ENCODE measurements at places on chromosomes 5 and 9.

- no peak for DNase-seq
These were observed 488.0 kb downstream of the PRELID2 start for GRCh38 chr5:145347026-145347616.

- peak; percentile 73 for DNase-seq
These were observed 35.3 kb upstream of the SMARCA2 start for GRCh38 chr9:1979741-1980367.

DNA sequence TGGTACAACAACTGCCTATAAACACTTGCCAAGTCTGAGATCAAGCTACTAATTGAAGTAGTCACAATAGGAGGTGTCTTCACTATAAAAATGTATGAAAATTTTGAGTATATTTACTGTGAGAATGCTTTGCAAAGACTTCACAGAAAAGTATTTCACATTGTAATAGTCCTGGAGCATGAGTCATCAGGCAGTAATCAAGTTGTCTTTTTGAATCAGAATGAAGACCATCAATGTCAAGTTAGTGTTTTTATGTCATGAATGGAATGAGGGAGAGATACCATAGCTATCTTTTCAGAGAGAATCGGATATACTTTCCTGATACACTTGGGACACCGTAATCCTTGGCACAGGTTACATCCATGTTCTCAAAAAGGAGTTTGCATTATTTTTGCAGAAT is 466.9 kb upstream of the ARRDC3 start:
- no peak for DNase-seq

GRCh38 chr5:132272311-132273210 is 15.1 kb downstream of the PDLIM4 start:
- DNase-seq = peak; percentile 68

DNA sequence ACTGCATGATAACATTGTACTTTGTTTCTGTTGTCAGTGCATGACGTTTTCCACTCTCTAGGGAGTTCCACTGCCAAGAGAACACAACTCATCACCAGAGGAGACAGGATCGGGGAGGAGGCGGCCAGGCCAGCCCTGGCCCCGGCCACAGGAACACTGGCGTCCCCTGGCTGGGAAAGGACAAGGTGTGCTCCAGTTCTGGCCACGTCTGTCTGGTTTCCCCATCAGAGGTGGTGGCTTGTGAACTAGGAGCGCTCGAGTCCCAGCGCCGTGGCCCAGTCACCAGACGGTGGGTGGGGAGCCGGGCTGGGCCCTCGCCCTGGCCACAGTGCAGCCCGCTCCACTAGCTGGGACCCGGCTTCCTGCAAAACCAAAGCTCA is 211.9 kb upstream of the IRX4 start:
- DNase-seq = no peak

DNA sequence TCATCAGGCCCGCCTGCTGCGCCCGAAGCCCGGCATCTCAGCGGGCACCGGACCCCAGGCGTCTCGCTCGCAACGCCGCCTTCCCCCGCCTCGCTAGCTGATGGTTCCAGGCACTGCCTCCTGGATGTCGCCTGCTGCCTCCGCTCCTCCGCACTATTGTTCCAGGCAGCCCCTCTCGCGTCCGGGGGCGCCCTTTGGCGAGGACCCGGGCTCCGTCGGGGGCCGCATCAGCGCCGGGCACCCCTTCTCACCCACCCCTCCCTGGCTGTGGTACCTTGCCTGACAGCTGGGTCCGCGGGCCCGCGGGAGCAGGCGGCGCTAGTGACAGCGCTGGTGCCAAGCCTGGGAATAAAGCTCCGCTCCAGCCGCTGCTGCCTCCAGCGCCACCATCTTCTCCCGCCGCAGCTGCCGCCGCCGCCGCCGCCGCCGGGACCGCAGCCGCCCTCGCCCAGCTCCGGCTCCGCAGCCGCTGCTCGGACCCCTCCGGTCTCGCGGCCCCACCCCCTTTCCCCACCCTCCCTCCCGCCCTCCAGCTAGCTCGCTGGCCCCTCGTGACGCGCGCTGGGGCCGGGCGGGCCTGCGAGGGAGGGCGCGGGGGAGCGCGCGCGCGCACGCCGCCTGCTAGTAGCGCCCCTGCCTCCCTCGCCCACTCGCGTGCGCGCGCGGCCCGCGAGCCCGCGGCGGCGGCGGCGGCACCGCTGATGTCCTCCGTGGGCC is at the start of gene APBA1:
APBA1 (minus strand) TSS at position 493 of the 717 bp plus-strand sequence.
- DNase-seq = peak; percentile 90

DNA sequence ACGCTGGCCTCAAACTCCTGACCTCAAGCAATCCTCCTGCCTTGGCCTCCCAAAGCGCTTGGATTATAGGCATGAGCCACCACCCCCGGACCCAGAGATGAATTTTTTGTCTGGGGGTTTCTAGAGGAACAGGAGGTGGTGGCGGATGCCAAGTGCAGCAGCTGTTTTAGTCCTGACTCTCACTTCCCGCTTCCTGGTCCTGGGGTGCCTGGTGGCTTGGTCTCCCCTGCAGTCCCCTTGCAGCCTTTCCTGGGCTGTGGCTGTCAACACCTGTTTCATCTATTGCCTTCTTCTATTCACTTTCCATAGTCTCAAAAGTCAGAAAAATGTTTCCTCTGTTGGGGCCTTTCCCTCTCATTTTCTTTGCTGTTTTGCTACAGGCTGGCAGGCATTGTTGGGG is 6.5 kb upstream of the NHP2 start:
- no peak for DNase-seq

GRCh38 chr5:61289241-61289640 is 42.8 kb upstream of the ZSWIM6 start:
- no peak for DNase-seq

DNA sequence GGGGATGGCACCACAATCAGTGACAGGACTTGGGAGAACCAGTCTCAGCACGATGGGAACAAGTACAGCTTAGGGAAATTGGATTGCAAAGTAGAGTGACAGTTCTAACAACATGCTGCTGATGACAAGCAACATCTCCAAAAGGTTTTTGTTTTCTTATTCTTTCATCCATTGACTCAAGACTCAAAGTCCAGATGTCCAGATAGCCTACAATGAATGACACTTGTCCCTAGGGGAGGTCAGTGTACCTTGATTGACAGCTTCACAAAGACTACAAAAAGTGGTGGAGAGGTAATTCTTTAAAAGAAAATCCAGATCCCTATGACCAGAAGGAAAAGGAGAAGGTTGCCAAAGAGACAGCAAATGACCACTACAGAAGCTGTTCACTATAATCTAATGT is 323.9 kb downstream of the TMEM232 start:
- no peak for DNase-seq

DNA sequence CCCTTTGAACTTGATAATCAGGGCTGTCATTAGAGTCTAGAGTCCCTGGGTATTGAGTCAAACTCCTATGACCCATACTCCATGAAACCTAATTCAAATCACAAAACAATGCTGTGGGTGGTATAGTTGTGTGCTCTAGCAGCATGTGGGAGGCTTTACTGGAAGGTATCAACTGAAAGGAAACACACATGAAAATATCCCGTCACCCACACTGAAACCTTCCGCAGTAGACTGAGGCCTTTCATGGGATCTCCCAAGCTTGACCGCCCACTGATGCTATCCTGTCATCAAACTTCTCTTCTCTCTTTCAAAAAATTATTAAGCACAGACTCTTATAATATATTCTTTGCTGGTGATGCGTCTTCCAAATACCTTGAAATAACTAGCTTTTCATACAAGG is 569.1 kb upstream of the MEF2C start:
- no peak for DNase-seq

- no peak for DNase-seq
These were observed 275.3 kb downstream of the GADD45G start for GRCh38 chr9:89880161-89880560.

GRCh38 chr5:180792965-180793287 is 9.7 kb downstream of the MGAT1 start:
- no peak for DNase-seq

DNA sequence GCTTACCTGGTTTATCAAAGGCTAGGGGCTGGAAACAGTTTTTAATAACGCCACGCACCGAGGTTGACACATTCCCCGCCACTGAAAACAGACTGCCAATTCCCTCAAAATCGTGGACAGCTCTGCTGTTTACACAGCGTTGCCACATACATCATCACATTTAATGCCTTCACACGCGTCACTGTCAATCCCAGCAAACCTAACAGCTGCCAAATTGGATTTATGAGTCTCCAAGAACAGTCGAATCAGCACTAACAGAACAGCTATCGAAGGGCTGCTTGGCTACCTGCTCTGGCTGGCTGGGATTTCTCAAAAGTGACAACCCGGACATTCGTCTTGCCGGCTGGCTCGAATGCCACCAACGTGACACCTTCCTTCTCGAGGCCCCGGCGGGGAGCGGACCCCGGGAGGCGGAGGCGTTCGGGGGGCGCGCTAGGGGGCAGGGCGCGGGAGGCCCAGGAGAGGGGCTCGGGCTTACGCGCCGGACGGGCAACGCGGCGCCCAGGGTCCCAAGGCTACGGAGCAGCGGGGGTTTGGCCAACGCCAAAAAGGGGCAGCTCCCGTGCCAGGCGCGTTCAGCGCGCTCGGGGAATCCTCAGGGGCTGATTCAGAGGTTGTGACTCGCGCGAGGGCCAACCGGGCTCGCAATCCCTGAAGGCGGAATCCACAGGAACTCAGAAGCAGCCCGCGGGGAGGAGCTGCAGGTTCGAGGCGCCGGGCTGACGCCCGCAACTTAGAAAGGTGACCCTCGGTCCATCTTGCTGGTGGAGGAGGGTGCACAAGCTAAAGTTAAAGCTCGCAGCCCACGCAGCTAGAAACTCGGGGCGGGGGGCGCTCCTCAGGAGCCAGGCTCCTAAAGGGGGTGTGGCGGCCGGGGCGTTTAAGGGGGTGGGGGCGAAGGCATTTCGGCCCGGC is 1.2 kb downstream of the CDC14B start:
- peak; percentile 59 for DNase-seq

DNA sequence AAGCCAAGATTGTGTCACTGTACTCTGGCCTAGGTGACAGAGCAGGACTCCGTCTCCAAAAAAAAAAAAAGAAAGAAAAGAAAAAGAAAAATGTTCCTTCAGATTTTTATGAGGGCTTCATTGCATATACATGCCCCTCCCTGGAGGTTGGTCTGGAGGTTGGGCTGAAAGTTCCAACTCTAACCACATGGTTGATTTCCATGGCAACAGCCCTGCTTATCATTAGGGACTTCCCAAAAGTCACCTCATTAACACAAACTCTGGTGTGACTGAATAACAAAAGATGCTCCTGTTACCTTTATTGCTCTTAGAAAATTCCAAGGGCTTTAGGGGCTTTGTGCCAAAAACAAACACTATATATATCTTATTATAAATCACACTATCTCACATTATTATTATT is 113.8 kb downstream of the TMC1 start:
- DNase-seq = no peak

- no peak for DNase-seq
These were observed 172.9 kb downstream of the ZDHHC21 start for GRCh38 chr9:14520341-14520740.

- DNase-seq = no peak
These were observed 127.3 kb upstream of the PIK3R1 start for GRCh38 chr5:68088302-68088701.

DNA sequence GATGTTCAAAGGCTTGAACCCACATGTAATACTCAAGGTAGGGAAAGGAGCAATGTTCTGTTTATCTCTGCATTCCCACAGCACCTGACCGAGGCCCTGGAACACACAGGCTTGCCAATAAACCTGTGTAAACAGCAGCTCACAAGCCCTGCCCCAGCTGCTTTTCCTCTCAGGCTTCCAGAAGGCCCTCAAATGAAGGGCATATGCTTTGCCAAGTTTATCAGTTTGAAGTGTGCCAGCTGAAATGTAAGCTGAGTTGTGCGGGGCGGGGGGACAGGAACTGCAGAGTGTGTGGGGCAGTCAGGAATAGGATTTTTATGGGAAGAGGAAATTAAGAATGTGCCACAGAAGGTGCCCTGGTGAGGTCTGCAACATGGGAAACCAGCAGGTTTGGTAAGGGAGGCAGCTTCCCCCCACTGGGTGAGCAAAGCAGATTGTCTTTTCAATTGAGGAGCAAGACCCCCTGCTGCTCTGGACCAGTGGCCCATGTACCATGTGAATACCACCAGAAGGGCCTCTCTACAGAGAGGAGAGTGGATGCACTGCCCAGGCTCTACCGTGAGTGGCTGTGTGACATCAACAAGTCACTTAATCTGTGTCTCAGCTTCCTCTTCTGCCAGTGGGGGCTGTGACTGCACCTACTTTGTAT is 194.8 kb downstream of the SPOCK1 start:
- DNase-seq = no peak

GRCh38 chr5:162703914-162704313 is 636.3 kb downstream of the GABRG2 start:
- DNase-seq = no peak

DNA sequence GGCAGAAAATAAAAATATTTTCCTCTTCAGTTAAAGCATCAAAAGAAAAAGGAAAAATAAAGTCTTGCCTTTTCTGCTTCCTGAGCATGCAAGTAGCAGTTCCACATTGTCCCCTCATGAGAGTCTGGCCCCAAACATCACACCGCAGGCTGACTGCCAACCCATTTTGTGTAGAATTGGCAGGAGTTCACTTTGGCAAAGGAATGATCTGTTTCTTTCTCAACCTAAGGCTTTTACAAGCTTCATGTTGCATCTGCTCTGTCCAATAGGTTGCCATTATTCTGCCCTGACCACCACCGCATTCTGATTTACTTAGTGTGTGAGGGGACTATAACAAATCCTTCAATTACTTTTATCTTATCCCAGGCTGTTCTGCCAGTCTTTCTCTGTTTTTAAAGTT is 249.5 kb downstream of the ISL1 start:
- peak; percentile 75 for DNase-seq

DNA sequence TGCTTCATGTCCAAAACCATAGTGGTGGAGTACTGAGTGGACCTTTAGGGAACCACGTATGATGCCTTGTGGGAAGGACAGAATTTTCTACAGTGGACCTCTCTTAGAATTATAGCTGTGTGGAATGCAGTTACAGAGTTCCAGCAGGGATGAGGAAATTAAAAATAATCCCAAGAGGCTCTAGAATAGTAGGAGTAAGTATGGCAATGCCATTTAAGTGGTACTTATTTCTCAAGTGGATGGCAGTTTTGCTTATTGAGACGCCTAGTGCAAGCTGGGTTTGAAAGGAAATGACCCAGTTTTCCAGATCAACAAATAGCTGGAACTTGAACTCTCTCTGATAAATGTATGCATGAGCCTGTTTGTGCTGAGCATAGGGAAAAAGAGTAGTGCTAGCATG is 431.6 kb downstream of the PRR16 start:
- no peak for DNase-seq

DNA sequence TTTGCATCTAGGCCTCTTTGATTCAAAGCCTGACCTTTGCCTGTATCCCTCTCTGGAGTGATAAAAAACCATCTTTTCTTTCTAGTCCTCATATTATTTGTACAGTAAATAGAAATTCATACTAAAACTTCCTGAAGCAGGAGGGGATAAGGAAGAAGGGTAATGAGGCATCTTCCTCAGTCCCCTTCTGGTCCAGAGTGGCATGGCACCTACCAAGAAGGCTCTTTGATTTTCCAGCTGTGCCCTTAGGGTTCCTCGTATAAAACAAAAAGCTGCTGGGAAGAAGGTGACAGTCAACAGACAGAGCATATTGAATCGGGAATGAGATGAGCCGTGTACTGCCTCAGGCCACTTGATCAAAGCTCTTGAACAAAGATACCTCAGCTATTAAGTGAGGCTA is 71.9 kb upstream of the SPDL1 start:
- DNase-seq = no peak

GRCh38 chr5:55071413-55071812 is 31.0 kb upstream of the GZMA start:
- no peak for DNase-seq

- no peak for DNase-seq
These were observed 181.8 kb downstream of the GLIS3 start for GRCh38 chr9:4117835-4118610.
